Dermis blood vessel endothelial cell (primary cell): ENCODE measurements at places on chromosomes 1 and 21. TPM values are rescaled to one million over a fixed set of nuclear protein-coding genes. Genes with fewer than 3 reads are reported as not detected.
A peak's percentile ranks its signal among the peaks of the same experiment; 100 is the strongest.

DNA sequence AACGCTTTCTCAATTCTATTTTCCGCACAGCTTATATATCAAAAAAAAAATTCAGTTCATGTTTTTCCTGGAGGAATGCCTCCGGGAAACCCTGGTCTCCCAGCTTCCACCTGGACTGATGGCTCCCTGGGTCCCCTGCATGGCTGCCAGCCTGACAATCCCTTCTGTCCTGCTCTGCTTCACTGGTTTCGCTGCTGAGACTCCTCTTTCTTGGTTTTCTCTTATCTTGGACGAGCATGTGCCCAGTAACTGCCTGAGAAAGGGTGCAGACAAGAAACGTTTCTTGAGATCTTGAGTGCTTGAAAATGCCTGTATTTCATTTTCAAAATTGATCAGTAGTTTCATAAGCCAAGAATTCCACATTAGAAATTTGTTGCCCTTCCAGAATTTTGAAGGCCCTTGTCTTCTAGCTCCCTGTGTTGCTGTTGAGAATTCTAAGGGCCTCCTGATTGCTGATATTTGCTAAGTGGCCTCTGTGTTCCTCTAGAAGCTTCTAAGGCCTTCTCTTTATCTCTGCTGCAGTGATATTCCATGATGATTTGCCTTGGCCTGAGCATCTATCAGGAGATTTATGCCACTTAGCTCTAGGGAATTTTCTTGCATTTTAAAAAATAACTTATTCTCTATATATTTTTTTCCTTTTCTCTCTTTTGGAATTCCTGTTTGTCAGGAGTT is 44.7 kb downstream of the ETS2 start:
- no peak for DNase-seq

- DNase-seq: no peak
Measured at GRCh38 chr1:62998845-62999649, 215.1 kb downstream of the ATG4C start.

The SPATA17 gene
- total RNA-seq: 0.05 TPM in 1 of 2 replicates, not detected in the other

- peak; percentile 88 for DNase-seq
Measured at GRCh38 chr1:156920233-156921052, at the start of gene LRRC71. Gene LRRC71 (plus strand): TSS chr1:156920632. CDS start chr1:156920804, 172 bp downstream.

GRCh38 chr1:100924212-100924611 is 28.3 kb downstream of the SLC30A7 start:
- peak; percentile 25 for DNase-seq

- DNase-seq: no peak
Measured at GRCh38 chr1:245807306-245807705, 652.5 kb downstream of the KIF26B start.

DNA sequence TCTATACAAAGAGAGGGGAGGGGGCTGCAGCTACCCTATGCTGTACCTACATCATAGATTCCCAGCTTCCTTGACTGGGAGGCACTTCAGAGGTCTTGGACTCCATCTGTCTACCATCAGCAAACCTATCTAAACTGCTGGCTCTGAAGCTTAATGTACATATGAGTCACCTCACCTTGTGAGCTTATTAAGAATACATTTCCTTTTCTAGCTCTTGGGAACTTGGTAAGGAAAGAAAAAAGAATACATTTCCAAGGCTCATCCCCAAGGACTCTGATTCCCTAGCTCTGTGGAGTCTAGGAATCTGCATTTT is 50.0 kb upstream of the PRELP start:
- peak; percentile 10 for DNase-seq

The PCNT gene
- total RNA-seq: 20.9 and 40.8 TPM in 2 replicates

- DNase-seq: peak; percentile 4
Measured at GRCh38 chr1:110927484-110928075, 36.1 kb downstream of the LRIF1 start.

- peak; percentile 58 for DNase-seq
Measured at GRCh38 chr21:29299916-29300806, 1.4 kb downstream of the BACH1 start.

DNA sequence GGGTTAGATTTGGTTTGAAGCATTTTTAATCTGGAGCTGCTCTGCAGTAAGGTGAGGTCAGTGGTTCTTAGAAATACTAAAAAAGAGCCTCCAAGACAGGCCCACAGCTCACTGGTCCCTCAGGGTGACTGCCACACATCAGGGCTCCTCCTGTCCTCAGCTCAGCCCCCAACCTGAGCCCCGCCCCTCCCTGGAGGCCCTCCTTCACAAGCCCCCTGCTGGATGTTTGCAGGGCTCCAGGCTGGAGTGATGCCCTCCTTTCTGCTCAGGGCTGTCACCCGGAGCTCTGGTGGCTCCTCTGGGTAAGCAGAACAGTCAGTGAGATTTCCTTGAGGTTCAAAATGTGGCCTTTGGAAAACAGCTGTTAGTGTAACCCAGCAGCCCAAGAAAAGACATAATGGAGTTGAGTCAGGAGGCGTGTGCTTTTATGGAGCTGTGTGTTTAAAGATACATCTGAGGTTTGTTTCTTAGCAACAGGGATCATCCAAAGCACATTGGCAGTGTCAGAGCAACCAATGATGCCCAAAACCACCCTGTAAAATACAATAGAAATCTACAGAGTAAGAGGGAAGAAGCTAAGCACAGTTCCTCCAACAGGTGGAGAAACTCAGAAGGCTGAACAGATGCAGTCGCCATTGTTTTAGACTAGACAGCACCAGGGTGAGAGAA is 21.4 kb downstream of the STUM start:
- DNase-seq: peak; percentile 21

DNA sequence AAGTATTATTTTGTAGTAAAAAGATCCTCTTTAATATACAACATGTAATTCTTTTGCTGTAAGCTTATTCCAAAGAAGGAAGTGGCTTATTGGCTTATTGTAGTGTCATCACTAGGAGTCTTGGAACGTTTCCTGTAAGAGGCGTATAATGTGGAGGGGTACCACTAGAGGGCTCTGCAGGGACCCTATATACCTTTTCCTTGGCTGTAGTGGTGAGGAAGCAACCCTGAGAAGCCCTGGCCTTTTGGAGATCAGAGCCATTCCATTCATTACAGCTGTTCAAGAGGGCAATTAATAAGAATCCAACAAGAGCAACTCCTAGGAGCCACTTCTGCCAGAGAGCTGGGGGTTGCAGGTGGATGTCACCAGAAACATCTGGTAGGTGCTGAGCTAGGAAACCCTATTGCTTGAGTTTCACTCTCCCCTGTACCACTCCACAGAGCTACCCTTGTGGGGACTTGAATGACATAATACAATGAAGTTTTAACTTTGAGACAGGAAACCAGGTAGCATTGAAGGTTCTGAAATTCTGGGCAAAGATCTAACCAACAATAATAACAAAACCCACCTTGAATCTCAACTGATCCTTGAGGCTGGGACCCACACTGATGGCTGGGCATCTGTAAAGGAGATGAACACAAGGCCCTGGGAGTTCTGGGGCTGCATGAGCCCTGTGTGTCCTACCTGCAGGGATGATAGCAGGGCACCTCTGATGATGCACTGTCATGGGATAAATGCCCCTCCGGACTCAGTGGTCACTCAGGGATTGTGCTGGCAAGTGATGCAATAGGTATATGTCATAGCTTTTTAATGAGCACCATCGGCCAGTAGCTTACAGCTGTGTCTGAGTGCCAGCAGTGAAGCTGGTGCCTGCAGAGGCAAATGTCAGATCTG is 160.2 kb upstream of the COA6 start:
- DNase-seq: peak; percentile 37

GRCh38 chr1:31072304-31072746 is 6.8 kb upstream of the PUM1 start:
- DNase-seq: no peak

The DESI2 gene
- total RNA-seq: 57.5 and 63.7 TPM in 2 replicates

The VPS72 gene
- 46.8 and 64.3 TPM in 2 replicates for total RNA-seq

DNA sequence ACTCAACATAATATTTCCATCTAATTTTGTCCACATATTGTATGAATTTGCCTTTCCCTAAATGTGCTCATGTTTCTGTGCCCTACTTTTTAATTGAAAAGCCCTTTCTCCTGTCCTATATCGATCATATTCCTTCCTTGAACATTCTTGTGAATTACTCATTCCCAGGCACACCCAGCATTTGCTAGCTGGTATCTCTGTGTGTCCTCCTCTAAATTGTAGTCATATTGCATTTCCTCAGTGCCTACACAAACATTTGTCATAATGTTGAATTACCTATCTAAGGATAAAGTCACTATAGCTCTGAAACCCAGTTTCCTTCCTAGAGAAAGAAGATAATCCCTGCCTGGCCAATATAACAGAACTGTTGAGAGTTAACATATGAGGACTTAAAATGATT is 39.6 kb upstream of the TBX15 start:
- DNase-seq: no peak

GRCh38 chr1:39391691-39392679 is 99.5 kb upstream of the BMP8A start:
- DNase-seq: peak; percentile 94

The ASAP3 gene
- total RNA-seq: 15.7 and 25.5 TPM in 2 replicates

DNA sequence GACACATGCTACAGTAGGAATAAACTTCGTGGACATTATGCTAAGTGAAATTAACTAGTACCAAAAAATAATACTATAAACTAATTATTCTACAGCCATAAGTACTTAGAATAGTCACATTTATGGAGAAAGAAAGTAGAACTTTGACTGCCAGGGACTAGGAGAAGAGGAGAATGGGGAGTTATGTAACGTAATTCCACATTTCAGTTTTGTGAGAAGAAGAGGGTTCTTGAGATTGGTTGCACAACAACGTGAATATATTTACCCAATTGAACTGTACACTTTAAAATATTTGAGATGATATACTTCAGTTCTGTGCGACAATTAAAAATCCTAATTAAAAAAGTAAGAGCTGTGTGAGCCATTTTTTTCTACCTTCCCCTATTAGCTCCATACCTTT is 1412.9 kb downstream of the PLA2G4A start:
- DNase-seq: no peak

GRCh38 chr21:27406300-27407009 is 439.6 kb upstream of the ADAMTS5 start:
- DNase-seq: no peak

The EXO1 gene
- 6.8 and 17.6 TPM in 2 replicates for total RNA-seq

GRCh38 chr1:170530972-170531757 is 801 bp upstream of the GORAB start:
- no peak for DNase-seq

The ETV3L gene
- total RNA-seq: not detected in 2 replicates

DNA sequence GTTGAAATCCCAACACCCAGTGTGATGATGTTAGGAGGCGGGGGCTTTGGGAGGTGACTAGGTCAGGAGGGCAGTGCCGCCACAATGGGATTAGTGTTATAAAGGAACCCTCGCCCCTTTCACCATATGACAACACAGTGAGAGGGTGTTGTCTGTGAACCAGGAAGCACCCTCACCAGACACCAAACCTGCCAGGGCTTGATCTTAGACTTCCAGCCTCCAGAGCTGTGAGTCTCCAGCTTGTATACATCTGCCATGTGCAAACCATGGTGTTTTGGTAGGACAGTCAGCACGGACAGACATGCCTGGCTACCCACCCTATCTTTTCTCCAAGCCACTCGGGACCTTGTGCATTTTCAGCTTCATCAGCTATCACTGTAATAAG is 4.0 kb downstream of the TRIM11 start:
- no peak for DNase-seq

The TRIM67 gene
- not detected in 2 replicates for total RNA-seq

The PLXNA2 gene
- total RNA-seq: 54.8 and 95.8 TPM in 2 replicates
